ENCODE measurements at places on chromosomes 5 and 9.

GRCh38 chr5:39475881-39476842 lies 51.4 kb upstream of the DAB2 start:
- peak; percentile 20 for DNase-seq

DNA sequence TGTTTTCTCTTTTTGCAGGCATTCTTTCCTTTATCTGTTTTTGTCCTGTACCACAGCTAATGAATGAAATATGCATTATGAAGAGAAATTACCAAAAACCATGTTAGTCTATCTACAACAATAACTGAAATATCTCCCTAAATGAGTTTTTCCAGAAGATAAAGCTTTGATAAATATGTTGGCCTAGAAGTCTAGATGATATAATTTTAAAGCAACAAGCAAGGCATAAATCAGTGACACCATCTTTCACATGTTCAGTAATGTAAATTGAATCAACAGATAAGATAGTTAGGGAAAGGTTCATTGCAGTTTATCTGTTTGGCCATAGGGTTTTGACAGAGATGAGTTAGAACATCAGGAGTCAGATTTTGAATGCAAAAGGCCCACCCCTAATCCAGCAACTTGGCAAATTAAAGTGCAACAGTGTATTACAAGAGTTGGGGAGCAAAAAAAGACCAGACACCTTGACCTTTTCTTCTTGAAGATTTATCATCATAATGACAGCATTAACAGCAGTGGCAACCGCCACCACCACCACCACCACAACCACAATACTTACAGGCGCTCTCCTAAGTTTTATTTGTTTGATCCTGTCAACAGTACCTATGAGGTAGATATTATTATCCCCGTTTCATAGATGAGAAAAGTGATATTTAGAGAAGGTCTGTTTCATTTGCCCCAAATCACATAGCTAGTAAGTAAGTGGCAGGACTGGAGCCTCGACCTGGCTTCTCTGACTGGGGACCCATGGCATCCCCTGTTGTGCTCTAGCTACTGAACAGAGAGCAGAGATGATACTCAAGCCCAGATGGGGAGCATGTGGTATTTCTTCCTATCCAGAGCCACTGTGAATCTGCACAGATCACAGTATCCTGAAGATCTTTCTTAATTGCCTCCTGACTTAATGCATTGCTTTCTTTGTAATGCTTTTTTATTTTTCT lies 122.8 kb upstream of the DHFR start:
- DNase-seq, result no peak

DNA sequence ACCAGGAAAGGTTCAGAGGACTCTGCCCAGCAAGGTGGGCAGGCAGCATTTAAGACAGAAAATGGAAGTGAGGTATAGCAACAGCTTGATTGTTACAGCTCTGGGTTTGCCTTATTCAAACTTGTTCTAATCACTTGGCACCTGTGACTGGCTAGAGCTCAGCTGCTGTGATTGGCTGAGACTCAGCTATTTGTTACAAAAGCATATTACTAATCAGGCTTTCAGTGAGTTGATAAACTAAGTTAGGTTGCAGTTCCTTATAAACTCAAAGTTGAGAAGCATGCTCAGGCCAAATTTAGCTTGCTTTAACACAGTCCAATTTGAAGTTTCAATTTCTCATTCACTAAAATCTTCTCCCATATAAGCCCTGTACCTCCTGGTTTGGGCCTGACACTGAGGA lies 56.3 kb downstream of the GDA start:
- DNase-seq, result no peak

DNA sequence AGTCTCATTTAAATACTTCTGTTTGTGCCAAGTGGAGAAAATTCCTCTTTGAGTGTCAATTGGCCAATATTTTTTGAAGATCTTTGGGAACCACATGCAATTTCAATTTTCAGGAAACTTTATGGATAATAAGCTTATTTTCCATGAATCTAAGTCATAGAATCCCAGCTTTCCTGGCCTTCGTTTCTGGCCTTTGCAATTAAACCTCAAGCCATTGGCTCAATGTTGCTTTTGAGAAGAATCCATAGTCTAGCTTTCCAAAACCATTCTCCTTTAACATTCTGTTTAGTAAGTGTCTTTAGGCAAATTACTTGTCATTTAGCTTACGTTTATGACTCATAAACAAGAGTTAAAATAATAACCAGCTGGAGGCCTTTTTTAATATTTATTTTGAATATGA lies 145.0 kb upstream of the FTMT start:
- no peak for DNase-seq

- no peak for DNase-seq
These were observed 332.6 kb downstream of the TAF11L14 start for GRCh38 chr5:17966640-17967402.

DNA sequence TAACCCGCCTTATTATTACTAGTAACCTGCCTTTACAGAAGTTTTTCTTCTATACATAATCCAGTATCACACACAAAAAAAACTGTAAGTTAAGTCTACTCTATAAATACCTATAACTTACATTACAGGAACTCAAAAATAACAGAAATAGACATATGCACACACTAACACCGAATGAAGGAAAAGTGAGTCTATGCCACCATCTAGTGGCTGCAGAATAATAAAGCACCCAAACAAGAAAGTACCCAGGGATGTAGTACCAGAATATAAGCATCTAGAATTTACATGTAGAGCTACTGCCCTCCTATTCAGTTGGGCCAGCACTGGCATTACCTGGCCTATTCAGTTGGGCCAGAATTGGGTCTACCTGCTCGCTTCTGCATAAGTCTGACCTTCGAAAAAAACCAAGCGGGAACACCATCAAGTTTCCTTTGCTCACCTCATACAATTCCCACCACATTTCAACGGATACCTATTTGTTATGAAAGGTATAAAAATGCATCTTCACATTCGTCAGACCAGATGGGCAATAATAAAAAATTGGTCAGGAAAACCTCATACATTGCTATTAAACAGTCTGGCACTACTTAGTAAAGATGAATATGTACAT lies 4.0 kb upstream of the NIPSNAP3A start:
- DNase-seq, result peak; percentile 77

DNA sequence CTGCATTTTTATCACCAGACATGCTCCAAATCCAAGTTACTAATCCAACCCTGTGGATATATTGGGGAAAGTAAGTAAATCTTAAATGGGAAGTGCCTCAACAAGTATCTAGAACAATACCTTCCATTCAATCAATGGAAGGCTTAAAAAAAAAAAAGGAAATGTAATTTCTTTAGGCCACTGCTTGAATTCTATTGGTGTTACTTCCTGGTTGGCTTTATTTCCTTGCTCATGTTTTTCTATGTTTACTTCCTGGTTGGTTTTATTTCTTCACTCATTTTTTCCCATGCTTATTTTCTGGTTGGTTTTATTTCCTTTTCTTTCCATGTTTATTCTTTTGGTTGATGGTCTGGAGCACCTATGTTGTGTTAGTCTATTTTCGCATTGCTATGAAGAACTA lies 363.9 kb downstream of the KDM4C start:
- DNase-seq, result peak; percentile 3

DNA sequence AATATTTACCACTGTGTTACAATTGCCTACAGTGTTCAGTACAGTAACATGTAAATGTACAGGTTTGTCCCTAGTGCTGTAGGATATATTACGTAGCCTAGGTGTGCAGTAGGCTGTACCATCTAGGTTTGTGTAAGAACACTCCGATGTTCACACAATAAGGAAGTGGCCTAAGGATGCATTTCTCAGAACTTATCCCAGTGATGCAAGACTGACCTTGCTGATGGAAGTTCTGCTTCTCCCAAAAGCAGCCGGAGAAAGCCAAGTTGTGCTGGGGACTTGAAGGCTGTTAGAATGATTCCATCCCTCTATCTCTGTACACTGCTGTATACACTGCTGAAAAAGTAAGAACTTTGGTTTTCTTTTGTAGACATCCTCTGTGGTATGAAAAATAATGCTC lies 21.6 kb downstream of the NEUROG1 start:
- DNase-seq, result peak; percentile 69

DNA sequence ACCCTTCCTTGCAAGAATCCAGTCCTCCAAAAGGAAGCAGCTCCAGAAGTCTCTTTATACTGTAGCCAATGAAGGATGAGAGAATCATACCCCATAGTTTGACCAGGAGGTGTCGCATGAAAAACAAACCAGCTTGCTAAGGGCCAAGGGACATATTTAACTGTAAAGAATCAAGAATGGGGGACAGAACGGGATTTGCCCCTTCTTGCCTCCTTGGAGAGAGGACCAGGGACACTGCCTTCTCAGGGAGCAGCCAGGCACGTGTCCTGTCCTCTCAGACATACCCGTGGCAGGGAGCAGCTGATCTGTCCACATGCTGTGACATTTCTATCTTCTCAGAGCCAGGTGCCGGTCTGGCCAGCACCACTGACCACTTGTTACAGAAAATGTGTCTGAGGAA lies 11.7 kb downstream of the PRUNE2 start:
- no peak for DNase-seq

DNA sequence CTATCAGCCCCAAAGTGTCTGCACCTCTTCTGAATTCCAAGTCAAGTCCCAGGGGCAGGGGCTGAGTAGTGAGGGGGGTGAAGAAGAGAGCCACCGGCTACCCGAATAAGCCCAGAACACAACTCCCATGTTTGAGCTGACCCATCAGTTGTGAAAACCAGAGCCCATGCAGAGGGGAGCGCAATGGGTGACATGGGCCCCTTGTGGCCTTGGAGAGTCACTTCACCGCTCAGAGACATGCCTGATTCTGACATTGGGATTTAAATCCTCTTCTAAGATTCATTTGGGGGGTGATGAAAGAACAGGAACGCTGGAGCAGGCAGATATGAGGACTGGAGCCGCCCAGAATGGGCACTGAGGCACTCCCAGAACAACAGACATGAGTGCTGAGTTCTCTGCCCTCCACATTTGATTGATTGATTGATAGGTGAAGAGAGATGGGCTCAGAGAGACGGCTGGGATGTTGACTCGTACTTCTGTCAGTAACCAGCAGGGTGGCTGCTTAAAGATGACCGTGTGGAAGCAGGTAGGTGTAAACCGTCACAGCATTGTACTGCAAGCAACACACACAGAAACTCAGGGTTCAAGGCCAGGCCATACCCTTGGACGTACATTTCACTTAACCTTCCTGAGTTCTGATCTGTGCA lies 74.3 kb downstream of the GPR21 start:
- no peak for DNase-seq

GRCh38 chr9:111456529-111456928 lies 27.7 kb downstream of the ECPAS start:
- no peak for DNase-seq

DNA sequence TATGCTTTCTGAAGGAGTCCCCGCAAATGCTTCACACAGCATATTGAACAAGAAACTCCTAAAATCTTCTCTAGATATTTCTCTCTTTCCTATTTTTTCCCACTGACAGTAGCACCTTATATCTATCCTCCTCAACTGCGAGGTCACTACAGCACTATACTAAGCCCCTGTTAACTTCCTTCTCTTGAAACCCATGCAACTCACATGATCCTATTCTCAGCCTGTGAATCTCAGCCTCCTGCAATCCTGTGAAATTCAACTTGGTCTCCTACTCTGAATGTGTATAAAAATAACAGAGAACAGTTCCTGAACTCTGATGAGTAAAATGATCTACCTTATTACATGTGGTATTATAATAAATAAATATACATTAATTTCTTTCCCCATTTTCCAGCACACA lies 6.1 kb upstream of the PLGRKT start:
- DNase-seq, result peak; percentile 74

DNA sequence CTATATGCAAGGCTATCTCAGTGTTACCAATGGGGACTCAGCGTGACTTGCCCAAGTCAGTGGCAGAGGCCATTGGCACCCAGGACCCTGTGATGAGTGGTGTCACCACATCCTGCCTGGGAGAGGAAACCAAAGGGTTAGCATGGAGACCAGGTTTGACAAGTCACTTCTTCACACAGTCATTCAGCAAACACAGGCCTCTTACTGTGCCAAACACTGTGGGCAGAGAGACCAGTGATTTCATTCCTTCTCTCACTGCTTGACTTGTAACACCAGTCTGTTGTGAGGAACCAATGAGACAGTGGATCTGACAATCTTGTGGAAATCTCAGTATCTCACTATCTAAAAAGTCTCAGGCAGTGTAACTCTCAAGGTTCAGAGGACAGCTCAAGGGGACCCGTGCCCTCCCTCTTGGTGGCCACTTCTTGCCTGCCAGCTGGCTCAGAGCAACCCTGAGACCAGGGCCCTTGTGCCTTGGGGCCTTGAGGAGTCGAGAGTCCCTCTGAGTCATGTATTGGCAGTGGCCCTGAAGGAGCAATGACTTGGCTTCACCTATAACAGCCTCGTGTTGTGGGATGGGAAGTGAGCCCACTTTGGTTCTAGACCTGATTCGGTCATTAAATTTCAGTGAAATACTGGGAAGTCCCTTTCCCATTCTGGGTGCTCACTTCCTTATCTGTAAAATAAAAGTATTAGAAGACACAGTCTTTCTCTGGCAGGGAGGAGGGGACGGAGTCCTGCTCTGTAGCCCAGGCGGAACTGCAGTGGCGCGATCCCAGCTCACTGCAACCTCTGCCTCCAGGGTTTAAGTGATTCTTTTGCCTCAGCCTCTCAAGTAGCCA lies 1.6 kb downstream of the FABP6 start:
- DNase-seq, result peak; percentile 90

GRCh38 chr9:90915693-90916092 lies 114.1 kb downstream of the SYK start:
- no peak for DNase-seq

GRCh38 chr5:133323494-133324457 lies 272.0 kb downstream of the HSPA4 start:
- no peak for DNase-seq

- no peak for DNase-seq
These were observed 81.8 kb upstream of the KLF9 start for GRCh38 chr9:70496244-70496643.

DNA sequence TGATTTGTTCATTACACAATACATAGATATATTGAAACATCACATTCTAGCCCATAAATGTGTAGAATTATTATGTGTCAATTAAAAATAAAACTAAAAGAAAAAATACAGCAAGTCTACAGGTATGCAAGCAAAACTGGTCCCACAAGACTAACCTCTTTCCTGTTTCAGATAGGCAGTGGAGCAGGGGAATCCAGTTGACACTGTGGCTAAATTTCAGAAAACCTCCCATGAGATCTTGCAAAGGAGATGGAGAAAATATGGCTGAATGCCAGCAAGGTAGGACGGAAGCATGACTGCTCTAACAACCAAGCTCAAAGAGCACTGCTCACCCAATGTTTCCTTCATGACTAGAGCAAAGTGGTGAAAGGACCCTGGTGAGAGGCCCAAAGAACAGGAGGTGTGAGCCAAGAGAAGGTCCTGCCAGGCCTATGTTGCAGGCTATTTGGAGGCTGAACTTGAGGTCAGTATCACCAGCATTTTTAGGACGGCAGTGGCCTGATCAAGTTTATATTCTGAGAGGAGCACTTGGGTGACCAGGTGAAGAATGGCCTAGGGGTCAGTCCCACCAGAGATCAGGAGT lies 1.1 kb upstream of the SH3TC2 start:
- DNase-seq, result no peak

- no peak for DNase-seq
These were observed 8.3 kb downstream of the GRIN1 start for GRCh38 chr9:137147091-137147792.

GRCh38 chr9:108568093-108568492 lies 287.7 kb downstream of the ACTL7B start:
- no peak for DNase-seq

- no peak for DNase-seq
These were observed 662.0 kb upstream of the CDH18 start for GRCh38 chr5:20649966-20650365.
